ENCODE measurements at places on chromosomes 1 and 21.

DNA sequence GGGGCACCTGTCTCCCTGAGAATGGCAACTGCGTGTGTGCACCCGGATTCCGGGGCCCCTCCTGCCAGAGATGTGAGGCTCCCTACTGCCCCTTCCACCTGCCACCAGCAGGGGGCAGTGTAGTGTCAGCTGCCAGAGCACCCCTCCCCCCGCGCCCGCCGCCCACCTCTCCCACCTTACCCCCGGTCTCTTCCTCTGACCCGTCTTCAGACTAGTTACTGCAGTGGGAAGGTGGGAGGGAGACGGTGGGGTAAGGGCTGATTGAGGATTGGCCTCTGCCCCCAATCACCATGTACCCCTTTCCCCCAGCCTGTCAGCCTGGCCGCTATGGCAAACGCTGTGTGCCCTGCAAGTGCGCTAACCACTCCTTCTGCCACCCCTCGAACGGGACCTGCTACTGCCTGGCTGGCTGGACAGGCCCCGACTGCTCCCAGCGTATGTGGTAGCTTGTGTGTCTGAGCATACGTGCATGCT is 10.1 kb upstream of the LRRC71 start:
- DNase-seq, result no peak

DNA sequence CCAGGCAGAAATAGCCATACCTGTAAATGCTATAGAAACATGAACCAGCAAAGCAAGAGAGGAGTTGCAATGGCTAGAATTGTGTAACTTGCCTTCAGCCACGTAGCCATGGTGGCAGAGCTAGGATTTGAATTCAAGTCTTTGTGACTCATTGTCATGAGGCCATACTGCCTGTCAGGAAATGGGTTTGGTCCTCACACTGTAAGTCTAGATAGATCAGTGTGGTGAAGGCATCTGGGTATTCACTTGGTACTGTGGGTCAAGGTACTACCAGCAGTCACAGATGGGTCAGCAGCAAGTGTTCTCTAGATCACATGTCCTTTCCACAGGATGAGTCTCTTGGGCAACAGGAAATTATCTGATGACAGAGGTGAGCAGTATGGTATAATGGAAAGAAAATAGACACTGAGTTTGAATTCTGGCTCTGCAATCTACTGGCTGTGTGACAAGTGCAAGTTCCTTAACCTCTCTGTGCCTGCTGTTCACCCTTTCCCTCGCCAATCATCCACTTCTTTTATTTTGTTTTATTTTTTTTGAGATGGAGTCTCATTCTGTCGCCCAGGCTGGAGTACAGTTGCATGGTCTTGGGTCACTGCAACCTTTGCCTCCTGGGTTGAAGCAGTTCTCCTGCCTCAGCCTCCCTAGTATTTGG is 36.9 kb downstream of the FGGY start:
- no peak for DNase-seq

- no peak for DNase-seq
These were observed 7.7 kb downstream of the OVAAL start for GRCh38 chr1:180566495-180566894.

DNA sequence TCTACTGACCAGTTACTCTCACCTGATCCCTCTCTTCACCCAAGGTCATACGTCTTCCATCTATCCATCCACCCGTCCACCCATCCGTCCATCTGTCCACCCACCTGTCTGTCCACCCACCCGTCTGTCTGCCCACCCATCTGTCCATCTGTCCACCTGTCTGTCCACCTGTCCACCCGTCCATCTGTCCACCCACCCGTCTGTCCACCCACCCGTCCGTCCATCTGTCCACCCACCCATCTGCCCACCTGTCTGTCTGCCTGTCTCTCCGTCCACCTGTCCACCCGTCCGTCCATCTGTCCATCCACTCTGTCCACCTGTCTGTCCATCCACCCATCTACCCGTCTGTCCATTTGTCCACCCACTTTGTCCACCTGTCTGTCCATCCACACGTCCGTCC is 11.8 kb upstream of the KIF26B start:
- DNase-seq, result no peak

GRCh38 chr1:247471445-247472016 is 13.6 kb upstream of the OR2B11 start:
- DNase-seq, result no peak

GRCh38 chr1:230836793-230837192 is 31.5 kb downstream of the C1orf198 start:
- peak; percentile 6 for DNase-seq

- DNase-seq, result no peak
These were observed 33.6 kb upstream of the DISP1 start for GRCh38 chr1:222781251-222781650.

GRCh38 chr1:109493805-109494539 is at the start of gene CYB561D1:
CYB561D1 (plus strand) TSS chr1:109494094; CDS start chr1:109494140, 46 bp downstream.
- DNase-seq, result no peak

GRCh38 chr1:159831412-159832141 is 4.9 kb downstream of the SLAMF8 start:
- no peak for DNase-seq

GRCh38 chr1:218557731-218558130 is 212.6 kb downstream of the TGFB2 start:
- DNase-seq, result no peak

- DNase-seq, result no peak
These were observed 23.5 kb downstream of the KCNT2 start for GRCh38 chr1:196584696-196585095.

- no peak for DNase-seq
These were observed 52.9 kb downstream of the SUCO start for GRCh38 chr1:172585861-172586260.

All from vagina (tissue), 2 donors.